ENCODE measurements at places on chromosomes 1 and 21.

- DNase-seq: no peak
These were observed 252.1 kb downstream of the PRDM2 start for GRCh38 chr1:13951793-13952751.

DNA sequence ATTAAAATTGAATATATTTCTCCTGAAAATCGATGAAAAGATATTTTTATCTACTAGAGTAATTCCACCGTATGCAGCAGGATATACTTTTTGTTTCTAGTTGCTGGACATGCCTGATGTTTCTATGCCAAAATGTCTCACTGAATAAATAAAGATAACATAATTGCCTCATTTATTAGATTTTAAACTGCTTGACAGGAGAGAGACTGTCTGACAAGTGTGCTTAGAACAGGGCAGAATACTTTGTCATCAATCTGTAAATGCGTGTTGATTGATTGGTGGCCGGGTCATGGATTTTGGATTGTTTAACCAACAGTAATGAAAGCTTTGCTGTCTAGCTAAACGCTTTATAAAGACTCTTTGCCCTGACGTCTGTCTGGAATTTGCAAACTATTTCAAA, 339.0 kb downstream of the CHRM3 start:
- DNase-seq: no peak

GRCh38 chr1:173406783-173407230, 70.3 kb upstream of the PRDX6 start:
- DNase-seq: no peak

GRCh38 chr1:35210321-35211119, 17.6 kb upstream of the SFPQ start:
- DNase-seq: no peak

DNA sequence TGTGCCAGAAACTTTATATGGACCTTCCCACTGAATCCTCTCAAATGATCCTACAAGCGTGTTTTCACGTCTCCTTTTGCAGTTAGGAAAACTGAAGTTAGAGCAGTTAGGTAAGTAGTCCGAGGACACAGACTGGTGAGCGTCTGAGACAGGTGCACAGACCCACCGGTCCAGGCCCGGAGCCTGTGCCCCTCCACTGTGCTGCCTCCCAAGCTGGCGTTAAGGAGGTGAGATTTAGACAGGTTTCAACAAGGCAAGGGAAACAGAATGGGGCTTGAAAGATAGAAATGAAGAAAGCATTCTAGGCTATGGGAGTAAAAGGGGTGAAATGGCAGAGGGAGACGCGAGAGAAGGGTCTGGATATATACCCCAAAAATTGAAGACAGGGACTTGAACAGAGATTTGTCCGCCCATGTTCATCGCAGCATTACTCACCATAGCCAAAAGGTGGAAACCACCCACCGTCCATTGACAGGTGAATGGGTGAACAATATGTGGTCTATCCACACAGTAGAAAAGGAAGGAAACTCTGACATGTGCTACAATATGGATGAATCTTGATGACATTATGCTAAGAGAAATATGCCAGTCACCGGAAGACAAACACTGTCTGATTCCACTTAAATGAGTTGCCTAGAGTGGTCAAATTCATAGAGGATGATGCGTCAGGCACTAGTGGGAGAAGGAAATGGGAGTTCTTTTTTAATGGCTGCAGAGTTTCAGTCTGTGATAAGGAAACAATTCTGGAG, 15.7 kb upstream of the PKP1 start:
- DNase-seq: no peak

GRCh38 chr1:172616636-172617035, 42.3 kb upstream of the FASLG start:
- DNase-seq: no peak

DNA sequence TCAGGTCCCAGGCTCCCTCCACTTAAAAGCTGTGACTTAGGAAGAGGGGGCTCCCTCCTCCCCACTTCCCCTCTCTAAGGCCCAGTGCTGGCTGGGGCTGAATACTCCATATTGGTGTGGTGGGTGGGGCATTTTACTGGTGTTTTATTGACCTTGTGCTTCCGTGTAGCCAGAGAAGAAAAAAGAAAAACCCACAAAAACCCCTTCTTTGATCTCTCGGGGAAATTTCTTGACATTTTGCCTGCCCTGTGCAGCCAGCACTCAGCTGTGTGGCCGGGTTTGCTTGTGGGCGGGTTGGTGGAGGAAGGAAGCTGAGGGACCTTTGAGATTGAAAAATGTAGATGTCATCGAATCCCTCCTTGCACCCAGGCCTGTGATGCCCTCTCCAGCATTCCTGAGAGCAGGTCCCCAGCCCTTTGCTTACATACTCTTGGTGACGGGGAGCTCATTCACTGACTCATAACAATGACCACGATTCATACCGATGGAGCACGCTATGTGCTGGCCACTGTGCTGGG, 24.8 kb downstream of the TNFRSF8 start:
- DNase-seq: no peak

DNA sequence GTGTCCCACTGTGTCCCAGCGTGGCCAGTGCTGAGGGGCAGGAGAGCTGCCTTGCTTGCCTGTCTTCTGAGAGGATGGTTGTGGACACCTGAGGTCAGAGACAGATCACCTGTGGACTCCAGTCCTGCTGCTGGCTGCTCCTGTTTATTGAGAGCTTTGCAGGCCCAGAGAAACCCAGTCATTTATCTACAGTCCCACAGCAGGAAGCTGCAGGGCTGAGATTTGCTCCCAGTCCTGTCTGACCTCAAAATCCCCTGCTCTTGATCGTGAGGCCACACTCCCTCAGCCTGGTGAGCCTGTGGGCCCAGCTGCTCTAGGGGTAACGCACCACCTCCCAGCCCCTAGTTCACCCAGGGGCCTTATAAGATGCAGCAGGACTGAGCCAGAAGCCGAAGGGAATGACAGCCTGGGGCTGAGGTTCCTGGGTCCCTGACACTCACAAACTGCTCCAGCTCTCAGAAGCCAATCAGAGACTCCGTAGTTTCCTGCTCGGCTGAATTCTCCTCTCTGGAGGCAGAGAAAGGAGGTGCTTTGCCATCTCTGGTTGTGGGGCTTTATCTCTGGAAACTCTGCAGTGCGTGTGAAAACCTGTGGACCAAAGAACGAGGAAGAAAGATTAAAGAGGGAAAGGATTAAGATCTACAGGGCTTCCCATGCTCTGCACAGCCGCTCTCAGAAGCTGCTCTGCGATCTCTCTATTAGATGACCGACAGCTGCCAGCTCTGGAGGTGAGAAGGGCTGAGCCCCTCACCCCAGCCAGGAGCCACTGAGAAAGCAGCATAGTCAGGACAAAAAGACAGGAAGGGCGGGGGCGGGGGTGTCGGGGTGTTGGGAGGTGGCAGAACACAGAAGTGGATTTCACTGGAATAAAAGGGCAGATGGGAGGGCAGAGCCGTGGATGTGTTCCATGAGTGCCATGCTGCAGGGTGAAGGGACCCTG, 39.1 kb downstream of the UBIAD1 start:
- no peak for DNase-seq

DNA sequence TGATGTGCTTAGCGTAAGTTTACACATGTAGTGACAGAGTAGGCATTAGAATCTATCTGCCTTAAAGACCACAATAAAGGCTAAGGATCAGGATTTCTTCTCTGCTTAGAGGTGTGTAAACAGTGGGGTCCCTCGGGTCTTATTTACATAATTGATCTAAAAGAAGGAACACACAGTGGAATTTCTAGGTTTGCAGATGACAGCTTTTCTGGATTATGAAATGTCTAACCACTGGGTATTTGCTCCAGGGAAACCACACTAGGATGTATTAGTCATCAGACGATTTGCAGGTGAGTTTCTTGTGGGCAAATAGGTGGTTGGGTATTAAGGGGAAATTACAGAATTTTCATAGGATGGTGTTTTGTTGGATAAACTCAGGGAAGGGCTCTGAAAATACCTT, 5.8 kb downstream of the LRRC8D start:
- no peak for DNase-seq

All from NCI-H1930 (cell line).